Activated CD8-positive, alpha-beta memory T cell treated with anti-CD3 and anti-CD28 coated beads, Interleukin-2, amount 10 ng/mL, durations not matched to agents 7 days and 5 days (primary cell): ENCODE measurements at places on chromosomes 4 and X. TPM values are rescaled to one million over a fixed set of nuclear protein-coding genes. Genes with fewer than 3 reads are reported as not detected.

CABS1 gene
- not detected for total RNA-seq

KLHL15 gene
- 11.5 TPM for total RNA-seq

TMEM31 gene
- not detected for total RNA-seq

GNL3L gene
- total RNA-seq: 53.9 TPM

C4orf50 gene
- 1.1 TPM for total RNA-seq

GRCh38 chrX:109774706-109775105, 41.6 kb upstream of the ACSL4 start:
- H3K36me3 ChIP-seq: peaks cover 1% of the 10 kb centered on the region
- no peak for DNase-seq
- no peak overlapping the region for H3K27ac ChIP-seq
- peaks cover 17% of the 10 kb centered on the region for H3K4me1 ChIP-seq
- H3K27me3 ChIP-seq: no peaks in the 10 kb centered on the region

GRCh38 chr4:87541956-87542709, 13.0 kb upstream of the SPARCL1 start:
- peaks cover 10% of the 10 kb centered on the region for H3K27me3 ChIP-seq
- H3K27ac ChIP-seq: no peak overlapping the region
- no peak overlapping the region for H3K4me3 ChIP-seq

DNA sequence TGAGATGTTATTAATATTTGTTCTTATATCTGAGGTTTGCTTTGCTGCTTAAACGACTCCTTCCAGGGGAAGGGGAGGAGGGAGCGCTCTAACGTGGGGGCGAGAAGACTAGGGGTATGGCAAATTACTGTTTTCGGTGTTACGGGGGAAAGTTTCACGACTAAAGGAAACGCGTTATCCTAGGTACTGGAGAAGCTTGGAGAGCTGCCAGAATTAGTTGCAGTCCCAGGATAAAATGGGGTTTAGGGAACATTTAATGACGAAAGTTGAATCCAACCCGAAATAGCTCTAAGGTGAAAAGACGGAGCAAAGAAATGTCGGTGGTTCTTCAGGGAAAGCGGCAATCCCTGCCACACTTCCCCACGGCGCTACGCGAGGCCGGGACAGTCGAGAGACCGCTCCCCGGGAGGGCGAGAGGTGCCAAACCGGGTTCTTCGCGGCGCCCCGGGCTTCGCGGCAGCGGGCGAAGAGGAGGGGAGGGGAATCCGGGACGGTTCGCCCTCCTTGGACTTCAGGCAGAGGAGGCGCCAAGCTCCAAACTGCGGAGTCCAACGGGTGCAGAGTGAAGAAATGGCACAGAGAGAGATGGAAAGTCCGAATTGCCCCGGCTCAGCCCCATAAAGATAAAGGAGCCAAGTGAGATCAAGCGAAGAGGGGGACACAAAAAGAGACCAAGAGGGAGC, 724 bp downstream of the THOC2 start:
- peaks cover 6% of the 10 kb centered on the region for H3K36me3 ChIP-seq
- H3K27ac ChIP-seq: peak overlapping the region; percentile 93
- peak overlapping the region; percentile 85 for H3K4me3 ChIP-seq
- no peaks in the 10 kb centered on the region for H3K27me3 ChIP-seq
- H3K4me1 ChIP-seq: peaks cover 35% of the 10 kb centered on the region

DNA sequence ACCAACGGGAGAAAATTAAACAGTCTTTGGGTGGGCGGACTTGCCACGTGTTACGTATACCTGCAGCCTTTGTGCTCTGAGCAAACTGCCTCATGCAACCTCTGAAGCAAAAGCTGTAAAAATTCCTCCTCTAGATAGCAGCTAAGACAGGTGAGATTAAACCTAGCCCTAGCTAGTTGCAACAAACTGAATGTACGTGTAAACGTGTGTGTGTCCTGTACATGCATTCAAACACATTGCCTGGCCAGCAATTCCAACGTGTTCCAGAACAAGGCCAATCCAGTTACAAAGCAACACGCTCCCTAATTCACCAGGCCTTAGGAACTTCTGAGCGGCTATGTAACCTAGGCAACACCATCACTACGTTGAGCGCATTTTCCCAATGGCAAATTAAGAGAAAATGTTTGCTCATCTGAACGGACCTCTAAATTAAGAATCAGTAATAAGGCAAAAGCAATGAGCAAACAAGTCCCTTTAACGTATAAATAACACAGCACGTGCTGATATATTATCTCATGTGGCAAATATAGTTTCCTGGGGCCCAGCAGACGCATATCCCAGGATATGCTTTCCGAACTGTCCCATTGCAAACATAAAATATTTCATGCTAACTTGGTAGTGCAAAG, 792 bp downstream of the PPID start:
- H3K27ac ChIP-seq: peak overlapping the region; percentile 98
- H3K4me3 ChIP-seq: peak overlapping the region; percentile 88
- H3K36me3 ChIP-seq: peaks cover 41% of the 10 kb centered on the region
- no peak for DNase-seq

GRCh38 chr4:102352781-102353180, 7.5 kb upstream of the SLC39A8 start:
- H3K36me3 ChIP-seq: no peaks in the 10 kb centered on the region
- peaks cover 9% of the 10 kb centered on the region for H3K27me3 ChIP-seq
- no peak overlapping the region for H3K27ac ChIP-seq
- H3K4me1 ChIP-seq: no peaks in the 10 kb centered on the region

- peaks cover 50% of the 10 kb centered on the region for H3K4me1 ChIP-seq
- H3K27ac ChIP-seq: peak overlapping the region; percentile 99
- peaks cover 41% of the 10 kb centered on the region for H3K36me3 ChIP-seq
- DNase-seq: peak; percentile 85
- no peaks in the 10 kb centered on the region for H3K27me3 ChIP-seq
- peak overlapping the region; percentile 98 for H3K4me3 ChIP-seq
Measured at GRCh38 chr4:56979421-56980072, 851 bp downstream of the POLR2B start.

DNA sequence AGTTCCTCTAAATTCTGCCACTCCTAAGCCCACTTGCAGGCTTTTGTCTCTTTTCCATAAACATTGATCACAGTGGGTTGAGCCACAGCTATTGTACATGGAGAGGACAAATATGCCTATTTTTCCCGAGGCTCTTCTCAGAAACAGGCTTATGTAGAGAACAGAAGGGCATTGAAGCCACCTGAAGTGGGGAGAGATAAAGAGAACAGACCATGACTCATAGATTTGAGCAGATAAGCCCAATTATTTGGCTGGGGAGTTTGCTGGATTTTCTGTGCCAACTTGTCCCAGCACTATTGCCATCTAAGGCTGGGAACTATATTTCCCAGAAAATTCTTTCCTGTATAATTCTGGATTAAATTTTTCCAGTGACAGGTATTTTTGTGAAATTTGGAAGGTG, 446.1 kb upstream of the RPS6KA3 start:
- H3K27me3 ChIP-seq: no peaks in the 10 kb centered on the region
- H3K36me3 ChIP-seq: no peaks in the 10 kb centered on the region
- no peaks in the 10 kb centered on the region for H3K4me1 ChIP-seq
- no peak overlapping the region for H3K27ac ChIP-seq
- no peak overlapping the region for H3K4me3 ChIP-seq

DNA sequence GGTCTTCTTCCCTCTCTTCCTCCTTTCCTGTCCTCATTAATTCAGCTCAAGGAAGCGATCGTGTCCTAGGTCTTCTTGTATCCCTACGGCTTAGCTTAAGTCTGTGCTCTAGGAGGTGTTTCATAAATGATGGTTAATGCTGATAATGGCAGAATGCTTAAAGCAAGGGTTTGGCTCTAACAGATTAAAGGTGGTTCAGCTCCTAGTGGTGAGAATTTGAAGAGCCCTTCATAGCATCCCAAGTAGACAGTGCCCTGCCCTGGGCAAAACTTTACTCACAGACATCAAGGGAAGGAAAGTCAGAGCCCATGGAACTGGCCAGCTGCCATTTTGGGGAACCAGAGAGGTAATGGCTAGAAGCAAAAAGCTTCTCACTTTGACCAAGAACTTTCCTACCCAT, 47.0 kb upstream of the PGRMC1 start:
- H3K27me3 ChIP-seq: no peaks in the 10 kb centered on the region
- H3K36me3 ChIP-seq: no peaks in the 10 kb centered on the region
- no peaks in the 10 kb centered on the region for H3K4me1 ChIP-seq
- no peak overlapping the region for H3K4me3 ChIP-seq
- no peak for DNase-seq
